ENCODE measurements at places on chromosomes 7 and 10.

GRCh38 chr10:12459762-12460161 lies 110.4 kb downstream of the CAMK1D start:
- DNase-seq: no peak

DNA sequence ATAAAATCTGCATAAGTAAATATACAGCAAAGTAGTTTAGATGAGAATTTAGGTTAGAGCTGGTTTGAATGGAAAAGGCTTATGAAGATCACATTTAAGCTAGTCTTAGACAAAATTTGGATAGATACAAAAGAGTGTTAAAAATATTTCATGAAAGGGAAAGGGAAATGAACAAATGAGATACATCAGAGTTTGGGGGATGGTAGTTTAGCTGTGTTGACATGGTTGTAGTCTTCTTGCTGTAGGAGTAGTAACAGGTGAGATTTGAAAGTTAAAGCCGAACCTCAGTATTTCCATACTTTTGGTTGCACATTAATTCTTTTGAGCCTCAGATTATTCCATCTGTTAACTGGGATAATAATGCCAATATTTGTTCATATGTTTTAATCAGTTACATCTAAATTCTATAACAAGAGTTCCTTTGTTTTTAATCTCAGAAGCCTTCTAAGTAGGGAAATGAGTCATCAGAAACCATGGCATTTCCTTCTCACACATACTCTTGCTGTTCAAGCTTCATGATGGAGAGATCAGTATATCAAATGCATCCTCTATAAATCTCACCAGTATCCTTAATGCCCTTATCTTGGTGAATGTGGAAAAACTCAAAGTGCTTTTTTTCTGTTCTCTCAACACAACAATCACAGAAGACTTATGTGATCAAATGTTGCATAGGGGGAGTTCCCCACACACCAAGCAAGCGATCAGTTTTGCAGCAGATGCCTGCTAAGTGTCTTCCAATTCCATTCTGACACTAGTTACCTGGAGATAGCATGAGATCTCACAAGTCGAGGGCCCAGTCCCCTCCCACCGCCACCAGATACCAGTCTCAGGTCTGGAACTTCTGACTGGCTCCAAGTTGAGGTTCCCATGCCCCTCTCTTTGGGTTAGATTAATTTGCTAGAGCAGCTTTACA lies 84.7 kb downstream of the MAPK8 start:
- no peak for DNase-seq

DNA sequence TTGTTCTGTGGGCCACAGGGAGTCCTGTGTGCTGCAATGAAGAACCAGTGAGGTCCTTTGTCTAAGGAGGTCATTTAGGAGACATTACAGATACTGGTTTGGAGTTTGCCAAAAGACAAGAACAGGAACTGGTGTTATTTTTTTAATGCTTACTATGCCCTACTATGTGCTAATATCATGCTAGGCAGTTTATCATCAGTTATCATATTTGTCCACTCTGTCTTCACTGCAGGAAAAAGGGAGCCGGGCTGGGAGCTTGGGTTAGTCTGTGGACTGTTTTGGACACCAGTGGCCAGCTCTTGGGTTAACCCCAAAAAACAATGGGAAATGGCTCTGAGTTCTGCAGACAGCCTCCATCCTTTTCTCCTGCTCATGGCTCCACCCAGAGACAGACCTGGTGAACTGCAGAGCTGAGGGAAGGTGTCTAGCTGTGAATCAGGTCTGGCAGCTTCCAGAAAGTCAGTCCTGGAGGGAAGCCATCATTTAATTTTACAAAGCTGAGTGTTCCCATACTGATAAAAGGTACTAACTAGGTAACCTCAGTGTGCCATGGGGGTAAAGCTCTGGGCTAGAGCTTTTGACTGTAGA lies 101.2 kb upstream of the ZNF746 start:
- DNase-seq: no peak

GRCh38 chr10:123150271-123150985 lies 2.5 kb downstream of the HMX2 start:
- DNase-seq: no peak

DNA sequence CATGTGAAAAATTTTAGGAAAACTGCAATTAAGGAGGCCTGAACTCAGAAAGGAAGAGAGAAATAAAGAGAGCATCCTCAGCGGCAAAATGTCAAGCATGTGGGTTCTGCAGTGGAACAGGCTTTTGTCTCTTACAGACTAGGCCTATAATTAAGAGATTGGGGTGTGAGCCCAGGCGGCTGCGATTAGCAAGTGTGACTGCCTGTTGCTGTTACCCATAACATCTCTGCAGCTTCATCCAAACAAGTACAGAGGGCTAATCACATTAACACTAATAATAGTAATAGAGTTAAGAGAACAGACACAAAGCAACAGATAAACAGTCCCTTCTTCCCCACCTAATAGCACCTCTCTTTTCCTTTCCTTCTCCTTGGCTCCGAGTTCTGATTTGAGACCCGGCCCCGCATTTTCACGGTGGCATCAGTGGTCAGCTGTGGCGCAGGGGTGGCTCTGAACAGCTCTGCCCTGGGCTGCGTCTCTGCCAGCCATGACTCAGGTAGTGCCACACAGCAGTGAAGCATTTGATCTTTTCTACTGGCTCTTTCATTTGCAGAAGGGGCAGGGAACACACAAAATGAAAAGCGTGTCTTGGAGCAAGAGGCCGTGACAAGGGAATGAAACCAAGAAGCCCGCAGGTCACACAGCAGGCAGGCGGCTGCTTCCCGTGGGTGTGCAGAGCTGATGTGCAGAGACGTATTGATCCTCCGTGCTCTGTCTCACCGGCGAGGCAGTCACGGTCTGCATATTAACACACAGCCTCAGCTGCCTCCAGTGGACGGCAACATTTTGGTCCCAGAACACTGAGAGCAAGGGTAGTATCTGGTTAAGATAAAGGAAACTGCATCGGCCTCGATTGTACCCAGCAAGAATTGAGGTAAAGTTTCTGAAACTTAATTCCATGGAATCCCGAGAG lies 103.1 kb downstream of the KLF6 start:
- DNase-seq: no peak

GRCh38 chr7:50690541-50691011 lies 92.1 kb downstream of the GRB10 start:
- DNase-seq: no peak

GRCh38 chr10:112375721-112376395 lies 1.9 kb downstream of the ACSL5 start:
- no peak for DNase-seq

- DNase-seq: no peak
These were observed 76.8 kb downstream of the PTN start for GRCh38 chr7:137266764-137267163.

- DNase-seq: no peak
These were observed 5.0 kb upstream of the PAXIP1 start for GRCh38 chr7:155007947-155008346.

- no peak for DNase-seq
These were observed 69.4 kb downstream of the GOLGA7B start for GRCh38 chr10:97919012-97919411.

GRCh38 chr10:89242345-89242684 lies 9.3 kb downstream of the LIPA start:
- DNase-seq: no peak

- no peak for DNase-seq
These were observed 22.4 kb downstream of the BRI3 start for GRCh38 chr7:98303906-98304305.

- no peak for DNase-seq
These were observed 61.3 kb downstream of the PHYHIPL start for GRCh38 chr10:59237775-59238174.

- DNase-seq: no peak
These were observed 10.8 kb upstream of the MNX1 start for GRCh38 chr7:157021071-157021870.

Data from activated T-helper 1 cell treated with anti-CD3 and anti-CD28 coated beads, Interleukin-2, amount 50 U/mL, for 16 hours (primary cell).